Inflammatory macrophage treated with lipopolysaccharide for 1 hour (primary cell): ENCODE measurements at places on chromosomes 7 and 10.

- DNase-seq: no peak
Measured at GRCh38 chr10:132489053-132489703, 48.4 kb upstream of the INPP5A start.

DNA sequence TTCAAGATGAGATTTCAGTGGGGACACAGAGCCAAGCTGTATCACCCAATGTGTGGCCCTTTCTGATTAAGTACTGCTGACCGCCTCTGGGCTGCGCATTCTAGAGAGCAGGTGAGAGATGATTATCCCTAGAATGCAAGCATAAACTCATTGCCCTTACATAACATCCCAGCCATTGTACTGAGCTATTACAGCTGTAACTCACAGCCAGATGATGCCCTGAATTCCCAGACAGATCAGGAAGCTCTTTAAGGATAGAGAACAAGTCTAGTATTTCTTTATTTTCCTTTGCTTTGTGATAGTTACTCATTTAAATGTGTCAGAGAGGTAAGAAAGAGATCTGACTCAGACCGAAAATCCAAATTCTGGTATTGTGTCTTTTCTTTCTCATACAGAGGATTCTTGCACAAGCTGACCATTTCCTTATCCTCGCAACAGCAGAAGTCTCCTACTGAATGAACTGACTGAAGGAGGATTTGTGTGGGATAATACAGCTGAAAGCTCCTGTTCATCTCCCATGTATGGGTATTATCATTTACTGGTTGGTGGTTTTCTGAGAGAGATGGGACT lies 58.4 kb downstream of the ZNF22 start:
- peak; percentile 89 for DNase-seq

- DNase-seq: no peak
Measured at GRCh38 chr7:73974101-73974947, 53.6 kb upstream of the ELN start.

DNA sequence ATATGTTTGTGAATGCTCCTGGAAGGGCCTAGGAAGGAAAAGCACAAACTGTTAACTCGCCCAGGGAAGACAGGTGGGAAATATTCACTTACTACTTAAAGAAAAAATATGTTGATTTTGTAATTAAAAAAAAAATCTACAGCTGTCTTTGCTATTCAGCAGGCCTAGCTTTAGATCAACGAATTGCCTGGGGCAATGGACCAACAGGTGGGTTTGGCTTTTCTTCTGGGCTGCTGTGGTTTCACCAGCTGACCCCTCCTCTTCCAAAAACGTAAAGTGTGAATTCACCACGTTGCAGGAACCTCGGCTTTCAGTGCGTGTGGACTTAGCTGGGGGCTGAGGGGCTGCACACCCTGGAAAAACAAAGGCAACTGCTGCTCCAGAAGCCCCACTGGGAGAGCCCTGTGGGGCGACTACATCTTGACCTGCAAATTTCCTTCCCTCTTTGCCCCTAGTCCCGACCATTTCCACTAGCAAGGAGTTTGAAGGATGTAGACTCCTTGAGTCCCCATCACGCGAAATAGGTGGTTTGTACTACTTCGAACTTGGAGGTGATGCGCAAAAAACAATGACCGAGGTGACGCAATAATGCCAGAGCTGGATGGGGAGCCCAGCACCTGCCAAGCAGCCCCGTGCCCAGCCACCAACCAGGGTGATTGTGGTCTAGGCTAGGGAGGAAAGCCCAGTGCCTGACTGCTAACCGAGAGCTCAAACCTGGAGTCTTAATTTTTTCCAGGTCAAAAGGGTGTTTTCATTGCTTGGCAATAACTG lies 7.4 kb downstream of the PRLHR start:
- DNase-seq: no peak

DNA sequence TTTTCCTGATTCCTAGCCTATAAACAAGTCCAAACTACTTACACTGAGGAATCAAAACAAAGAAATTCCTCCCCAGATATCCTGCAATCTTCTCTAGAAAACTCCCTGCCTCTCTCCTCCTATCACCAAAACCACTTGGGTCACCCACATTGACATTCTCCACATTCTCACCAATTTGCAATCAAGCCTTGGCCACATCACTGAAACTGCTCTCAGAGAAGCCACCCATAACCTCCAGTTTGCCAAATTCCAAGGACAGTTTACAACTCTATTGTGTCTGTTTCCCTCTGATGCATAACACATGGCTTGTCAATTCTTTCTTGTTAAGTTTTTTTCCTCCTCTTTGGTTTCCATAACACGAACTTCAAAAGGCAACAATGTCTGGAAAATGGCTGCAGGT lies 233.5 kb downstream of the XPNPEP1 start:
- no peak for DNase-seq
